ENCODE measurements at places on chromosomes 13 and 19. TPM values are rescaled to one million over a fixed set of nuclear protein-coding genes. Genes with fewer than 3 reads are reported as not detected.

The BEST2 gene
- not detected for total RNA-seq

The BRME1 gene
- total RNA-seq = 0.63 TPM

The THSD1 gene
- 69.5 TPM for total RNA-seq

The OR10H5 gene
- total RNA-seq = not detected

The NPHS1 gene
- not detected for total RNA-seq

The GPI gene
- total RNA-seq = 211 TPM

The RNF17 gene
- total RNA-seq = not detected

The AMER2 gene
- total RNA-seq = not detected

The S1PR4 gene
- total RNA-seq = 3.6 TPM

The RGCC gene
- 185 TPM for total RNA-seq

The ADM5 gene
- total RNA-seq = 0.63 TPM

The PTH2 gene
- total RNA-seq = not detected

The OR4F17 gene
- not detected for total RNA-seq

The SLC10A2 gene
- not detected for total RNA-seq

The TSPAN16 gene
- not detected for total RNA-seq

The POU4F1 gene
- under 0.01 TPM for total RNA-seq

The KLK12 gene
- not detected for total RNA-seq

The SLC5A5 gene
- total RNA-seq = not detected

The TMEM255B gene
- 27.5 TPM for total RNA-seq

The NLRP11 gene
- not detected for total RNA-seq

The CRX gene
- total RNA-seq = under 0.01 TPM

The CYP4F8 gene
- total RNA-seq = not detected

The OSCAR gene
- not detected for total RNA-seq

The ZNF547 gene
- total RNA-seq = 2.4 TPM

The ZFP28 gene
- total RNA-seq = 7.7 TPM

The CCDC169 gene
- total RNA-seq = 0.97 TPM
